ENCODE measurements at places on chromosomes 1 and 21.

DNA sequence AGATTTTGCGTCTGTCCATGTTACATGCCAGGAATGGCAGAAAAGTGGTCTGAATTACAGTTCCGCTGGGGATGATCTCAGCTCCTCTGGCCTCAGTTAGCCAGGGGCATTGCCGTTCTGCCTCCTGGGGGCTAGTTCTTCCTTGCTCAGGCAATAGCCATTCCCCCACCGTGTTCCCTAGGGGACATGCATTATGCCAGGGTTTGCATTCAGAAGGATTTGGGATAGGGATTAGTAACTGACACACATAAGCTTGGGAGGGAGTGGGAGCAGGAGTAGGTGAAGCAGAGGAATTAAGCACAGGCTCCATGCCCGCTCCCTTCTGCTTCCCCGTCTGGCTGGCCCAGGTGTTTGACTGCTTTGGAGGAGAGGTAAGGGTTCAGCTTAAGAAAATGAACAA is 12.7 kb downstream of the LRRC71 start:
- DNase-seq = no peak

- DNase-seq = no peak
Measured at GRCh38 chr1:12180315-12180714, 13.5 kb downstream of the TNFRSF1B start.

DNA sequence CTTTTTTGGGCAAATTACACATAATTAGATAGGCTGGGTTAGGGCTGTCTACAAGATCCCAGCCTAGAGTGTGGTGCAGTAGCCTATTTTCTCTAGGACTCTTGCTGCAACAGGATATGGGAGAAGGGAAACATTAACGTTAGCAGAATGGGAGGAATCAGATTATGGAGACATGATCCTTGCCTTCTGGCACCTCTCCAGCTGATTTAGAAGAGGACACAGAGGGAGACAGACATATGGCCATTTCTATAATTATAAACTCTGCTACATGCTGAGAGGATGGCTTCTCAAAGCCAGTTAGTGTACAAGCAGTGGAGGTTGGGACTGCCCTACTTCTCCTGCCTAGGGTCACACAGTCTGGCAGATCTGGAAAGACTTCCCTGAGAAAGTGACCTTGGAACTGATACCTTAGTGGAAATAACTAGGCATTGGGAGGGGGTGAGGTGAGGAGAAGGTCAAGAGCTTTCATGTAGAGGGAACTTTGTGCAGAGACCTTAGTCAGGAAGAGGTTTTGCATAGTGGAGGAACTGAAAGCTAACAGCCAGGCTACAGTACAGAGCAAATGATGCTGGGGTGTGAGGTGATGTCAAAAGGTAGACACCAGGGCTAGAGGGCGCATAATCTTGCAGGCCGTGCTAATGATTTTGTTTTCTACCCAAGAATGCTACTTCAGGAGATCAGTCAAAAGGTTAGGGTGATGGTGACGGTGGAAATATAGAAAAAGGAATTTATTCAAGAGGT is 1.2 kb upstream of the CD1D start:
- DNase-seq = peak; percentile 6

DNA sequence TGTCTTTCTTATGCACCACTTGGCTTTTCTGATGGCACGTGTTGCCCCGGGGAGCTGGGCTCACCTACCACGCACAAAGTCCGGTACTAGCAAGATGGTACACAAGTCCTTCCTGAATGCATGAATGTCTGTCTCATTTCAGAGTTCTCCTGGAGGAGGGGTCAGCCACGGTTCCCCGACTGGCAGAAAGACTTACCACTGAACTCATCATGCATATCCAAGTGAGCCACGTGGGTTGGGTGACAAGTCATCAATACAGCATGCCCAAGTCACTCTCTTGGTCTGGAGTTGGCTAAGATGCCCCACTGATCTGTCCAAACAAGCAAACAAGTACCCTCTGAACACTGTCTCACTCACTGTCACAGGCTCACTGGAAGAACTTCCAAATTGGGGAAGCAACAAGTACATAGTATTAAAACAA is 28.6 kb upstream of the MX1 start:
- no peak for DNase-seq

DNA sequence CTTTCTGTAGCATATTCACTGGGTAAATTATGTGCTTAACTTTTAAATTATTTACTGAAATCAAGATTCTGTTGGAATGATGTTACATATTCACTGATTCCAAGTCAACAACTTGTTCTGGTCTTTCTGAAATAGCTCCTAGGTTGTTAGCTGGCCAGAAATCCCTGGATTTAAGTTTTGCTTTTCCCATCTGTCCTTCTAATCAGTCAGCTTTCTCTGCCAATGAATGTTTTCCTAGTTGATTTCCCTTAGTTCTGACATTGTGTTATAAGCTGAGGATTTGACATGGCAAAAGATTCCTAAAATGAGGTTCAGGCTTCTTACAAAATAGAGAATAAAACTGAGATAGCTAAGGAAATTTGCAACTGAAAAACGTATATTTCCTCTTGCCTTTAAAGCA is 1479.6 kb downstream of the MRPL39 start:
- no peak for DNase-seq

DNA sequence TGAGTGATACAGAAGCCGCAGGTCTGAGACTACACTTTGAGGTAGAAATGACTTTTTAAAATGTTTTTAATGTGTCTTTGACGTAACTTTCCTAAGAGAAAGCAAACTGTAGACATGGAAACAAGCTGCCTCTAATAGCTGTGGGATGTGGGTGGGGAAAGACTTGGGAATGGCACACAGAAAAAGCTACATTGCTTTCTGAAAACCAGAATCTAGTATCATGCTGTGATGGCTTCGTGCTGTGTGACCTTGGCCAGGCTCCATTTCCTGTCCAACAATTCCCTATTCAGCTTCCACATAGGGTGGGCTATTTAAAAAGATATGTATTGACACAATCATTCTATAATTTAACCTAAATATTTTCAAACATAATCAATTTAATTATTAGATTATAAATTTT is 909.1 kb downstream of the NCAM2 start:
- no peak for DNase-seq

DNA sequence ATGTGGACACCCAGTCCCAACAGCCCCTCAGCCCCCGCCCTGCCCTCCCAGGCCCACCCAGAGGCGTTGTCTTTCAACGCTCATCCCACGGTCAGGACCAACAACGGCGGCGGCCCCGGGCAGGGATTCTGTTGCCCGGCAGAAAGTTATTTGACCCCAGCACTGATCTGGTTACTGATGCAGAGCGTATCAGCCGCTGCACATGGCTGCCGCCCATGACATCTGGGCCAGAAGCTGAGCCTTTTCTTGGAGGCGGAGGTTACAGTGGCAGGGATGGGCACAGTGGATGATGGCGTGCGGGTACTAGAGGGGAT is 127.1 kb upstream of the ARHGEF16 start:
- no peak for DNase-seq

DNA sequence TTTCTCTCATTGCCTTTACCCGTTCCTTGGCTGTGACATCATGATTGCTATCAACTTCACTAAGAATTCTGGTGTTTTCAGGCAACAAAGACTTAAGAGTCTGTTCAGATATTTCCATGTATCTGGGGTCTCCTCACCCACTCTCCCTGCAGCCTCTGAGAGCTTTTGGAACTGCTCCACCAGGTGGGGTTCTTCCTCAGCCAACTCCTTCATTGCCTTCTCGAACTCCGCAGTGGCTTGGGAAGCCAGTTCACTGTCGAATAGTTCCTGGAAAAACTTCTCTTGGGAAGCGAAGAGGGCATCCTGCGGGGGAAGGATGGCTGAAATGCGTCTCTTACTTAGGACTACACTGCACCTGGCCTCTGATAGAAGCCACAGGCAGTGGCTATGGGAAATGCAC is 2.1 kb downstream of the PEX19 start:
- no peak for DNase-seq

DNA sequence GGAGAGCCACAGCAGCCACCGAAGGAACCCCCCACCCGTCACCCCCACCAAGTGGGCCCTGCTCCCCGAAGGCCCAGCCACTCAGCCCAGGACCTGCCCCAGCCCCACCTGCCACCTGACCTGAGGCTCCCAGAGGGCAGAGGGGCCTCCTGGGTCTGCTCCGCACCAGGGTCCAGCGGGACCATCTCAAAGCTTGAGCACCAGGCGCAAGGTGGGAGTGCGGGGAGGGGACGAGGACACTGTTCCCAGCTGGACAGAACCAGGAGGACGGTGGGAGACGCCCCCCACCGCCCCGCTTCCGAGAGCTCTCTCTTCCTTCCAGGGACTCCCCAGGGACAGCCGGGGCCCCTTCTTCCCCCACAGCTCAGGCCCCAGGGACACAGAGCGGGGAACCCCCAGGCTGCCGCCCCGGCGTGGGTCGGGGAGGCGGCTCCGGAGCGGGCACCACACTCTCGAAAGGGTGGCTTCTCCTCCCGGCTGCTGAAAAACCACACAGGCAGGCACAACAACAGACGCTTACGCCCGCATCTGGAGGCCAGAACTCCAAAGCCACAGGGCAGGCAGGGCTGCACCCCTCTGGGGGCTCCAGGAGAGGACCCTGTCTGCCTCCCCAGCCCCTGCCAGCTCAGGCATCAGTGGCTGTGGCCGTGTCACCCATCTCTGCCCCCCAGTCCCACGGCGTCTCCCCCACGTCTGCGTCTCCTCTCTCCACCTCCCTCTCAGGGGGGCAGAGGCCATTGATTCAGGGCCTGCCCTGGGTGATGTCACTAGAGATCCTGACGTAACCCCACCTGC is 1.9 kb upstream of the TTLL10 start:
- DNase-seq = no peak

- no peak for DNase-seq
Measured at GRCh38 chr21:44962403-44962966, 22.7 kb downstream of the SLX9 start.

GRCh38 chr1:47563201-47563600 is 125.4 kb downstream of the FOXD2 start:
- no peak for DNase-seq

- no peak for DNase-seq
Measured at GRCh38 chr1:92577261-92577895, 90.7 kb upstream of the GFI1 start.

DNA sequence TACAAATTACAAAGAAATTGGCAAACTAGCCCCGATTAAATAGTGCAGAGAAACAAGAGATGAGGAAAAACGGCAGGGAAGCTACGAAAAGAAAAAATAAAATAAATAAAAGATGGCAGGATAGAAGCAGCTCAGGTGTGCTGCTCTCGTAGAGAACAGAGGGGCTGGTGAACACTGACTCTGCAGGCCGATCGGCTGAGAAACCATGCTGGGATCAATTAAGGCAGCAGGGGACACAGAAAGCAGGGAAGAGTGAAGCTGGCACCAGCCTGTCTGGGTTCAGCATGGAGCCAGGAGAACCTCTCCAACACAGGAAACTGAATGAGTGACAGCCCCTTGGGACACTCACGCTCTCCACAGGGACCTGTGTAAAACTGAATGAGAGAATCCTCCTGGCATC is 39.5 kb upstream of the TMPRSS15 start:
- DNase-seq = no peak

- DNase-seq = no peak
Measured at GRCh38 chr1:157233131-157233530, 94.9 kb upstream of the ETV3 start.

GRCh38 chr21:14418920-14419319 is 36.0 kb upstream of the HSPA13 start:
- DNase-seq = no peak

GRCh38 chr1:226401355-226402303 is 6.3 kb downstream of the PARP1 start:
- DNase-seq = no peak

- DNase-seq = no peak
Measured at GRCh38 chr1:241821363-241821762, 26.6 kb upstream of the EXO1 start.

DNA sequence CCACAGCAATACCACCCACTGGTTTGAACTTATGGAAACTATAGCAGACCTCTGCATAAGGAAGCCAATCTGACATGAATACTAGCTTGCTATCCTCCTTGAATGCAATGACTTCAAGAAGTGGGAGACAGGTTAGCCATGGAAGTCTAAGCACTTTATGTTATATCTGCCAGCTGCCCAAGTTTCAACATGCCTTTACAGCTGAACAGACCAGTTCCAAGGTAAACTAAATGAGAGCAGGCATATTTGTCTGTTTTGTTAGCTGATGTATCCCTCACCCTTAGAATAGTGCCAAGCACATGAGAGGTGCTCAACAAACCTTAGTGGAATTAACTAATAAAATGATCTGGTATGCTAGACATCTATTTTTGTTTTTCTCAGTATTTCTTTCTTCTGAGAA is 65.1 kb downstream of the ALG14 start:
- DNase-seq = no peak

DNA sequence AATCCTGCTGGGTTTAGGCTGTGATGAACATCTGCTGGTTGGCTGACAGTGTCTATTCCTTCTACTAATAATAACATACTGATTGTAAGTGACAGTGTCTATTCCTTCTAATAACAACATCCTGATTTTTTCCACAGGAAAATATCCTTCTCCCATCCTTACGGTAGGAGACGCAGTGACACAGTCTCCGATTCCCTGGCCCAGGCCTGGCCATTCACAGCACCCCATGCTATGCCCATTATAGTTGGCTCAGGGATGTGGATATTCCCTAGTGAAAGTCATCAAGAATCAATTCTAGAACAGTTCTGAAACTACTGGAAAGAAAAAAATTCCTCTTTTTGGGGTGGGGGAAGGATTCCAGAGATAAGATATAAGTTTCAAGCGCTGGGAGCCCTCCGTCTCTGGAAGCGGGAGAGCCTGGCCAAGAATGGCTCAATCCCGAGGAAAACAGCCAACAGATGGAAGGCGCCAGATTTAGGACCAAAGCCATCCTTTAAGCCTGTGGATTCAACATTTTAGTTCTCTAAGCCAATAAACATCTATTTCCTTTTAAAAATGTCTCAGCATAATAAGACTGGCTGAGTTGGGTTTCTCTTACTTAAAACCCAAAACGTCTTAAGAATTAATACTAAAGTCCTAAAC is 88.6 kb downstream of the GPATCH2 start:
- no peak for DNase-seq

DNA sequence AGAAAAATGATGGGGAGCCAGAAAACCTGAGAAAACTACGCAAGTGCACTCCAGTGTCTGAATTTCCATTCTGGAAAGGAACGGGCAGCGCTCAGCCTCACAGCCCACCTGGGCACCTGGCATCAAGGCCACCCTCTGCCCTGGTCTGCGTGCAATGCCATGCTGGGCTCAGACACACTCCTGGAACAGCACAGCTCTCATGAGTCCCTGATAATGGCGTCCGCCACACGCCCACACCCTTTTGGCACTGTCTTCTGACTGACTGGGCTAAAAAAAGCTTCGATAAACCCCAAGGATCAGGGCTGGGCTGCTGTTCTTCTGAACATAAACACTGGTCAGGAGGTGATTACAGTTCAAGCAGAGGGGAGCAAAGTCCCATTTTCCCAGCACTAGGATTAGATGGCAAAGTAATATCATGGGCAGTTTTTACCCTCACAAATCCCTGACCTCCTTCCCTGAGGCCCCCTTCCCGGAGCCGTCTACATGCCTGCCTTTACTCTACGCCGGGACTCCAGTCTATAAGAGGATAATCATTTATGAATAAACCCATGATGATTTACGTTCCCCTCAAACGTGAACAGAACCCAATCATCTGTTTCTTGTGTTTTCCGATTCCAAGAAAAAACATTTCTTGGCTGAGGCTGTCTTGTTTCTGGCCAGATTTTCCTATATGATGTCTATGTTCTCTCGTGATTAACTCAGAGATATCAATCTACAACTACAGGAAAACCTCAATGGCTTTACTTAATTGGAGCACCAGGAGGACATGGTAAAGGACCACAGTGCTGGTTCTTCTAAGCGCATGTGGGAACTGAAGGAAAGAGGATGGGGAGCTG is 22.6 kb downstream of the RCAN1 start:
- DNase-seq = peak; percentile 4

Measured in DMS53 (cell line).